ENCODE measurements at places on chromosomes 1 and 21.

GRCh38 chr1:194447636-194448035 lies 1261.2 kb upstream of the B3GALT2 start:
- DNase-seq: no peak

- no peak for DNase-seq
These were observed 19.8 kb upstream of the REG4 start for GRCh38 chr1:119831027-119831426.

- no peak for DNase-seq
These were observed 12.4 kb upstream of the UHMK1 start for GRCh38 chr1:162485236-162485635.

GRCh38 chr1:19234224-19234623 lies 17.1 kb downstream of the EMC1 start:
- no peak for DNase-seq

GRCh38 chr1:39689214-39689613 lies 2.0 kb downstream of the HPCAL4 start:
- no peak for DNase-seq

DNA sequence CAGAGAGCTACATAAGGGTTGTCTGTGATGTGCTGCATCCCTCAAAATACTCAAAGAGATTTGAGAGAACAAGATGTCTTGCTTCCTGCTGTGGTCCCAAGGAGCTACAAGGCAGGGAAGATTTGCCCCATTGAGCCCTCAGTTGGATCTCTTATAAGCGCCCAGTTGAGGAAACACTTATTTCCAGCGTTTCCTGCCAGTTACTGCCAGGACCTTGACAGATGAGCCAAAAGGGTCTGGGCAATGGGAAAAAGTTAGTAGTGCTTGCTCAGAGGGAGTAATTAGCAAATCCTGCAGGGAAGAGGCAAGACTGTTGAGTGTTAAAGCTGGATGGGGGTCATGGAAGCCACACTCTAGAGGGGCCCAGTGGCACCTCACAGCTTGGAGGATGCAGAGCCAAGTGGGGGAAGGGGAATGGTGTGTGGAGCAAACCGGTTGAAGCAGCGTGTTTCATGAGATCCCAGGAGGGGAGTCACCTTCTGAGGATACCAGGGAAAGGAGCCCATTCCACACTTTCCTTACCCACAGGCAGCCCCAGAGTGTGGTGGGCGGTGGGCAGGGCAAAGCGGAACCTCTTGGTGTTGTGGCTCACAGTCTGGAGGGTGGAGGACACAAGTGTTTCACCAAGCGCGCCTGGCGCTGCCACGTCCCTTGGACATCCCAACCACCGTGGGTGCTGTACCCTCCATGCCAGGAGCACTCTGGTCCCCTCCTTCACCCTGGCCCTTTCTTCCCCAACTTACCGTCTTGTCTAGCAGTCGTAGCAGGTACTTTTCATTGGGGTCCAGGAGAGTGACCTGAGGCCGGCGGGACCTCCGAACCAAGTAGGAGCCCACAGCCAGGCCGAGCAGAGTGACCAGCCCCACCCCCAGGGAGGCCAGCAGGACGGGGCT lies 805 bp downstream of the CYB5R1 start:
- no peak for DNase-seq

- no peak for DNase-seq
These were observed 1.8 kb downstream of the TNFRSF1B start for GRCh38 chr1:12168451-12169160.

- no peak for DNase-seq
These were observed 500 bp upstream of the DOCK7 start for GRCh38 chr1:62688687-62689085.

DNA sequence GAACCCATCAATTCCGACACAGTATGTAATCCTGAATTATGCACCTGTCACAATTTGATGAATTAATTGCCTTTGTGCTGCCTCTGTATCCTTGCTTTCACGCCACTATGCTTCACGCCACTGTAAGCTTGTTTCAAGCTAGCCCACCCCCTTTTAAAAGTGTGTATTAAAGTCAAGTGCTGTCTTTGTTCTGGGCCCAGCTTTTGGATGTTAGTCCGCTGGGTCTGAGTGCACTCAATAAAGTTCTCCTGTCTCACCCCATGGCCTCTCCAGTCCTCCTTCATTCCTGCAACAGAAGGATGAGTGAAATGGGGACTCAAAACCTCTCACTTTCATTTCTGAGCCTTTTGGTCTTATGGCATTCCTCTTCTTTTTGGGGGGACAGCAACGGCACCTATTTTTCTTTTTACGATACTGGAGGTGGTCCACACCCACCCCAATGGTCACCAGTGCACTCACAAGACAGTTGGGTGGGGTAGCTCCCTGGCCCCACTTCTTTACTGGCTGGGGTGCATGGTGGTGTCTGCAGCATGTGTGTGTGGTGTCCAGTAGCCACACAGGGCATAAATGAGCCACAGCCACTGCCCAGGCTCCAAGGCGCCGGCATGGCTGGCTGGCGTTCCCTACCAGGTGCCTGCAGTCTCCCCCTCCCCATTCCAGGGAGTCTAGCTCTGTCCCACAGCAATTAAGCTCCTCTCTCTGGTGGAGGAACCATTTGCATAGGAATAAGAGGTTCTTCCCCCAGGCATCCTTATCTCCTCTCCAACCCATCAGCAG lies 1.8 kb downstream of the THEM4 start:
- no peak for DNase-seq

GRCh38 chr1:43147625-43148327 lies 24.3 kb downstream of the EBNA1BP2 start:
- peak; percentile 79 for DNase-seq

- DNase-seq: no peak
These were observed 836.7 kb upstream of the ADAMTS5 start for GRCh38 chr21:27803571-27803970.

- no peak for DNase-seq
These were observed 19.4 kb downstream of the EXTL2 start for GRCh38 chr1:100875228-100875627.

- no peak for DNase-seq
These were observed 60.7 kb downstream of the ADARB1 start for GRCh38 chr21:45135122-45135521.

GRCh38 chr1:224067621-224068457 lies 46.1 kb upstream of the FBXO28 start:
- DNase-seq: no peak

GRCh38 chr1:20282533-20282932 lies 8.1 kb upstream of the VWA5B1 start:
- peak; percentile 76 for DNase-seq

- DNase-seq: no peak
These were observed 44.2 kb downstream of the EPHB2 start for GRCh38 chr1:22754824-22755223.

DNA sequence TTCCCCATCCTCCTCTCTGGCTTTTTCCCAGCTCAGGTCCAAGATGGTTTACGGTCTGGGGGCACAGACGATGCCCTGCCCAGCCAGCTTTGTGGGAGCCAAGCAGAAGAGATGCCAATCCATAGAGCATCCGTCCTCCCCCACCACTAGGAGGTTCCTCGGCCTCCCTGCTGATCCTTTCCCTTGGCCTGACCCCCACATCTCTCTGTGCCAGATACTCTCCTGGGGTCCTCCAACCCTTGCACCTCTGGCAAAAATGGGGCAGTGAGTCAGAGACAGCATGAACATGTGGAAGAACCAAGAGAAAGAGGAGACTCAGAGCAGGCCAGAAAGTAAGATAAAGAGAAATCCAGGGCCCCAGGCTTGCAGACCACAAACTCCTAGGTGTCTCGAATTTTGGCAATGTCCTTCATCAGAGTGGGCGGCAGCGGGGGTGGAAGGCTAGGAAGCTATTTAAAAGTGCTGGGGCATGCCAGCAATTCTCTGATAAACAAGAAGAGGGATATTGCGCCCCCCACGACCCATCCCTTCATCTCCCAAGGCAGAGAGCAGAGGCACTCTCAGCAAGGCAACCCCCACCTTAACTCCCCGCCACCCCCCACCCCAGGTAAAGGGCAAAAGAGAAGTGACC lies 11.4 kb downstream of the BLACAT1 start:
- DNase-seq: no peak

DNA sequence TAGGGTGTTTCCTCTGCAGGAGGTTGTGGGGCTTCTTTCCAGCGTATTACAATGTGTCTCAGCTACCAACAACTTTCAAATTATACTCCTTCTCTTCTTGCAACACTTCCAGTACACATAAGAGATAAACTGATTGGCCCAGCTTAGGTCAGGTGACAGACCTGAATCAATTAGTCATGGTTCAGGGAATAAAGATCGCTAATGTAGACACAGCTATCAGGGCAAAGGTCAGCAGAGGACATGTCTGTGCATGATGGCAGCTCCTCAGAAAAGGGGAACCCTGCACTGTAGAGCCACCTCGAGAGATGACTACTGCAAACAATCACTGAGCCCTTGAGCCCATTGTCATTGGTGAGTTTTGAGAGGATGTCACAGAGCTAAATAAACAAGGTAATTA lies 36.8 kb upstream of the PKN2 start:
- DNase-seq: no peak

GRCh38 chr1:90573736-90574135 lies 143.4 kb downstream of the BARHL2 start:
- no peak for DNase-seq

DNA sequence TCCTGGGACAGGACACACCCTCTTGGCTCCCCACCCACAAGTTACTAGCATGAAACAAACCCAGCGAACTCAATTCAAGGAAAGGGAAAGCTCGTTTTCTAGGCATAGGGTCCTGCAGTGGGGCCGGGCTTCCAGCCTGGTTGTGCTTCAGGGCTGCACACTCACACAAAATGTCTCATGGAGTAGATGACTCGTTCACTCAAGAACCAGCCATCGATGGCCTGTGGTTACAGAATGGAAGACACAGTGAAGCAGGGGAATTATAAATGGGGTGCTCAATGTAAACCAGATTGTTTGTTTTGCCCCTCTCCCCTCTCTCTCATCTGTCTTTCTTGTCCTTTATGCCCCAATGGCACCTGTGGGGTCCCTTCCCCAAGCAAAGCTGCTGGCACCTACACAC lies 56.0 kb upstream of the COX20 start:
- no peak for DNase-seq

- no peak for DNase-seq
These were observed 128.2 kb downstream of the ATG4C start for GRCh38 chr1:62912028-62912638.

Measured in adrenal gland (tissue), 19 donors.